ENCODE measurements at places on chromosomes 16 and 17. TPM values are rescaled to one million over a fixed set of nuclear protein-coding genes. Genes with fewer than 3 reads are reported as not detected.

The CBLN1 gene
- 0.20 TPM for polyA plus RNA-seq

The CCL16 gene
- 0.20 TPM for polyA plus RNA-seq

The PYDC1 gene
- polyA plus RNA-seq = not detected

The KCNJ12 gene
- polyA plus RNA-seq = 4.3 TPM

The C17orf107 gene
- 3.0 TPM for polyA plus RNA-seq

The GOSR2 gene
- 56.7 TPM for polyA plus RNA-seq

The CBX8 gene
- 18.0 TPM for polyA plus RNA-seq

The ADAD2 gene
- not detected for polyA plus RNA-seq

The CBX1 gene
- 166 TPM for polyA plus RNA-seq

The KRTAP16-1 gene
- not detected for polyA plus RNA-seq

GRCh38 chr17:47989700-47990099 is 18.8 kb downstream of the CDK5RAP3 start:
- no peak for DNase-seq

- DNase-seq = no peak
Measured at GRCh38 chr16:57699899-57700298, 5.3 kb downstream of the DRC7 start.

DNA sequence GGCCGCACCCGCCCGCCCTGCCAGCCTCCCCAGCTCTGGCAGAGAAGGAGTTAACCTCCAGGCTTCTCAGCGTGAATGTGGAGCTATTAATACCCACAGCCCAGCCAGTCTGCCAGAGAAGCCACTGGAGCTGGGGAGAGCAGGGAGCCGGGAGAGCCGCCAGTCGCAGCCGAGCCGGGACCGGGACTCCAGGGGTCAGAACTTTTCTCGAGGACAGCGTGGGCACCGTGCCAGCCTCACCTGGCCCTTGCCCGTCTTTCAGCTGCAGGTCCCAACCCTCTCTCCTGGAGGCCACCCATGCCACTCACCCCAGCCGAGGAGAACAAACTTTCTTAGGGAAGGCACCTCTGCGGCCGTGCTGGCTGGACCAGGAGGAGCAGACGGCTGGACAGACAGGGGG is 33.8 kb upstream of the SBK1 start:
- no peak for DNase-seq

GRCh38 chr16:4113358-4114256 is 2.6 kb downstream of the ADCY9 start:
- no peak for DNase-seq

DNA sequence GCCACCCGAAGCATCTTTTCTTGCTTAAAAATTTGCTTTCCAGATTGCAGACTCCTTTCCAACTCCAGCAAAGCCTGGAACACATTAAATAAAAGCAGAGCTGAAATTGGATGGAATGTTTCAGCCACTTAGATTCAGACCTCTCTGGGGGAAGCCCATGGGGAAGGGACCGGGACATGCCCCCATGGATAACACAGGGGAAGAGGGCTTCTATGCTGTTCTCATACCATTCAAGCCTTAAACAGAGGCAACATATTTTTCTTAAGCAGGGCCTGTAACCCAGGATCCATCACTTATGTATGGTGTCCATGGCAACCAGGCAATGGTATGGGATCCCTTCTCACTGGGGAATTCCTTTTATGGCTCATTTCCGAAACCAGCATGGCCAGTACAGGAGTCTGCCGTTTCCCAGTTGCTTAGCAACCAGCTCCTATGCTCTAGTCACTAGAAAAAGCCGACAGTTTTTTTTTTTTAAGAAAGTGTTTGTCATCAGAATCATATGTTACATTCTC is 62.0 kb upstream of the MARCHF10 start:
- DNase-seq = peak; percentile 57

- no peak for DNase-seq
Measured at GRCh38 chr17:73800893-73801292, 156.6 kb upstream of the SDK2 start.

GRCh38 chr17:77137111-77137510 is 3.7 kb upstream of the SEC14L1 start:
- no peak for DNase-seq

- no peak for DNase-seq
Measured at GRCh38 chr17:10799407-10799806, 4.5 kb downstream of the TMEM238L start.

GRCh38 chr17:28325211-28325610 is 6.2 kb downstream of the TMEM97 start:
- DNase-seq = no peak

GRCh38 chr16:89442588-89442987 is 47.8 kb downstream of the ANKRD11 start:
- DNase-seq = no peak

- no peak for DNase-seq
Measured at GRCh38 chr16:66134875-66135274, 231.6 kb upstream of the CDH5 start.

DNA sequence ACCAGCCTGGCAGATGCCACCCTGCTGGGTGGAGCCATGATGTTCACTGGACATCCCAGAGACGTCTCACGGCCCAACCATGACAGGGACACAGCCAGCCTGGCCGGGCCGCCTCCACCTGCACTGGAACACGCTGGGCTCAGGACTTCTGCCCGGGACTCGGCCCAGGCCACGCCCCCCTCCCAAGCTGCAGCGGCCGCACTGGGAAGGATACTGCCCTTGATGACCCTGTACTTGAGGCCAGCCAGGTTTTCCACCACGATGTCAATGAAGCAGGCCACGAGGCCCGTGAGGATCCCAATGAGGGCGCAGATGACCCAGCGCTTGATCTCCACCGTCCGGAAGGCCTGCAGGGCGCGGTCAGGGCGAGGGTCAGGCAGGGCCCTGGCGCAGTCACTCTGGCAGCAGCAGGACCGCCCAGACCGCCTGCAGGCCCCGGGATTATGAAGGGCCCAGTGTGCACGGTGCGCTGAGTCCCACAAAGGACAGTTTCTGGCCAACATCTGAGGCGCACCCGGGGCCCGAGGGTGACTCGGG is 14.2 kb downstream of the CLCN7 start:
- no peak for DNase-seq

DNA sequence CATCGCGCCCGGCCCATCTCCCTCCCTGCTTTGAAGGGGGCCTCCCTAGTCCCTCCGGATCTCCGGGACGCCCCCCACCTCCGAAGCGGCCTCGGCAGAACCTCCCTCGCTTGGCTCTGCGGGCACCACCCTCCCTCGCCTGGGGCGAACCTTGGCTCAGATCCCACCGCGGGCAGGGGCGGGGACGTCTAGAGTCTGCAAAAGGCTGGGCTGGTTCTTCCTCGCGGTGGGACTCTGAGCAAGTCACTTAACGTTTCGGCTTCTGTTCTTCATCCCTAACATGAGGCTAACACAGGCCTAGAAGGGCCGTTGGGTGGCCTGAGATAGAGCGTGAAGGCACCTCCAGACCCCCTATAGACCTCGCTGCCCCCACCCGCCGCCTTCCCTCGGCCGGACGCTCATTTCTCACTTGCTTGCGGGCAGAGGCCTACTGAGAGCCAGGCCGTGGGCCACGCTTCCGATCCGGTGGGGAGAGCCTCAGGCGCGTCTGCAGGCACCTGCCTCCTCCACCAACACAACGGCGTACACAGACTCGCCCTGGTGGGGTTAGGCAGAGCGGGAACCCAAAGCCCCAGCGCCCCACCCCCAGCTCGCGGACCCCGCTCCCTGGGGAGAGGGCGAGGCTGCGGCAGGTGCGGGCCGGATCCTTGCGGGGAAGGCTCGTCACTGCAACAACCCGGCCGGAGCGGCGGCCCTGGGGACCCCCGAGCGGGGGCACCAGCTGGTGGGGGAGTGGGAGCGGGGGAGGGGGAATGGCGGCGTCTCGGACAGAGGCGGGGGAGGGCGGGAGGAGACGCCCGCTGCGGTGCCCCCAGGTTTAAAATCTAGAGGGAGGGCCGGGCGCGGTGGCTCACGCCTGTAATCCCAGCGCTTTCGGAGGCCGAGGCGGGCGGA is 5.4 kb downstream of the MYO1C start:
- no peak for DNase-seq

- DNase-seq = no peak
Measured at GRCh38 chr17:71593078-71593477, 527.7 kb upstream of the SOX9 start.

GRCh38 chr17:62718429-62718828 is 89.7 kb downstream of the MARCHF10 start:
- DNase-seq = no peak

- DNase-seq = no peak
Measured at GRCh38 chr16:85574672-85575475, 38.2 kb upstream of the GSE1 start.

GRCh38 chr17:2814481-2815341 is 18.5 kb downstream of the RAP1GAP2 start:
- DNase-seq = no peak

DNA sequence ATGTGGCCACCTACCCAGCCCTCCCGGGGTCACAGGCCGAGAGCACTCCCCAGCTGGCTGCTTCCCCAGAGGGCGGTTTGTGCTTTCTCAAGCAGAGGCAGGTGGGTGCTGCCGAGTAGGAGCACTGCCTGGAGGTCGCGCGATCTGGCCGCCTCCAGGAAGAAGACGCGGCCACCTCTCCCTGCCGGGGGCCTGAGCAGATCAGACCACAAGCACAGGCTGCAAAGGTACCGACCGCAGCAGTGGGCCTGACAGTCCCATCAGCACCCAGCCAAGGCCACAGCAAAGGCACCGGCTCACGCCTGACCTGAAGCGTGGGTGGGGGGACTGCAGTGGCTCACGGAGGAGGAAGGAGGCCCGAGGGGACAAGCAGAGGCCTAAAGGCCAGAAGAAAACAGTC is 15.2 kb upstream of the IGFALS start:
- no peak for DNase-seq

GRCh38 chr16:24820522-24820921 is 25.2 kb upstream of the SLC5A11 start:
- DNase-seq = no peak

GRCh38 chr17:63933598-63933997 is 1.5 kb upstream of the CD79B start:
- no peak for DNase-seq

Data from renal cortex interstitium (tissue), 15 donors.